CD14-positive monocyte (primary cell): ENCODE measurements at places on chromosomes 13 and 19. TPM values are rescaled to one million over a fixed set of nuclear protein-coding genes. Genes with fewer than 3 reads are reported as not detected.

- no peak overlapping the region for H3K27ac ChIP-seq
- H3K36me3 ChIP-seq: peaks cover 20% of the 10 kb centered on the region
- DNase-seq: no peak
- H3K27me3 ChIP-seq: peaks cover 16% of the 10 kb centered on the region
- no peak overlapping the region for H3K4me3 ChIP-seq
These were observed 8.7 kb downstream of the FIZ1 start for GRCh38 chr19:55590617-55591016.

GRCh38 chr13:66415444-66415843 lies 814.7 kb downstream of the PCDH9 start:
- no peaks in the 10 kb centered on the region for H3K36me3 ChIP-seq
- H3K4me3 ChIP-seq: no peak overlapping the region

- no peak overlapping the region for H3K4me3 ChIP-seq
- H3K27ac ChIP-seq: no peak overlapping the region
- peaks cover 20% of the 10 kb centered on the region for H3K36me3 ChIP-seq
- no peak for DNase-seq
These were observed 5.1 kb upstream of the MZF1 start for GRCh38 chr19:58578012-58578925.

DNA sequence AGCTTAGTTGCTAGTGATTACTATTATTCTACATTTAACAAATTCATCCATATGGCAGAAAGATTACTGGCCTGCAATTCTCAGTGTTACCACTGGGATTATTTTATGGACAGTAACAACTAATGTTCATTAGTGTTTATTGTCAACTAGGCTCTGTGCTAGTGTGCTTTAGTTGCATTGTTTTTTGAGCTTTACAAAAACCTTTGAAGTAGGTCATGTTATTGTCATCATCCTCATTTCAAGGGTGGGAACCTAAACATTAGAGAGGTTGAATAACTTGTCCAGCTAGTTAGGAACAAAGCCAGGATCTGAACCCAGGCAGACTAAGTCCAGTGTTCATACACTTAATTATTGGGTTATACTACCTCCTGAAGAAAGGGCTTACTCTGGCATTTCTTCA lies 27.8 kb upstream of the TDRD3 start:
- H3K36me3 ChIP-seq: no peaks in the 10 kb centered on the region
- no peaks in the 10 kb centered on the region for H3K4me1 ChIP-seq
- H3K27me3 ChIP-seq: no peaks in the 10 kb centered on the region

- no peak overlapping the region for H3K27ac ChIP-seq
- H3K36me3 ChIP-seq: no peaks in the 10 kb centered on the region
- no peaks in the 10 kb centered on the region for H3K27me3 ChIP-seq
These were observed 1.5 kb downstream of the SIGLEC8 start for GRCh38 chr19:51456541-51457290.

GRCh38 chr19:46529622-46530451 lies 34.2 kb upstream of the PNMA8B start:
- peak; percentile 99 for DNase-seq
- H3K27me3 ChIP-seq: no peaks in the 10 kb centered on the region
- H3K27ac ChIP-seq: peak overlapping the region; percentile 85

DNA sequence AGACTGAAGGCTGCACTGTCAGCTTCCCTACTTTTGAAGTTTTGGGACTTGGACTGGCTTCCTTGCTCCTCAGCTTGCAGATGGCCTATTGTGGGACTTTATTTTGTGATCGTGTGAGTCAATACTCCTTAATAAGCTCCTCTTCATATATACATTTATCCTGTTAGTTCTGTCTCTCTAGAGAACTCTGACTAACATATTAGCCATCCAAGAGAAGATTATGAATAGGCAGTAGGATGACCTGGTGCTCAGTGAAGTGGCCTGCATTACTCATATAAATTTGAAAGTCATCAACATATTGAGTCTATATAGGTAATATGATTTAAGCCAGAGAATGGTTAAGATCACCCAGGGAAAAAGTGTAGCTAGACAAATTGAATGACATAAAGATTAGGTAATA lies 136.3 kb upstream of the UFM1 start:
- H3K4me3 ChIP-seq: no peak overlapping the region
- no peaks in the 10 kb centered on the region for H3K36me3 ChIP-seq
- H3K27me3 ChIP-seq: no peaks in the 10 kb centered on the region
- no peak for DNase-seq
- no peaks in the 10 kb centered on the region for H3K4me1 ChIP-seq

DNA sequence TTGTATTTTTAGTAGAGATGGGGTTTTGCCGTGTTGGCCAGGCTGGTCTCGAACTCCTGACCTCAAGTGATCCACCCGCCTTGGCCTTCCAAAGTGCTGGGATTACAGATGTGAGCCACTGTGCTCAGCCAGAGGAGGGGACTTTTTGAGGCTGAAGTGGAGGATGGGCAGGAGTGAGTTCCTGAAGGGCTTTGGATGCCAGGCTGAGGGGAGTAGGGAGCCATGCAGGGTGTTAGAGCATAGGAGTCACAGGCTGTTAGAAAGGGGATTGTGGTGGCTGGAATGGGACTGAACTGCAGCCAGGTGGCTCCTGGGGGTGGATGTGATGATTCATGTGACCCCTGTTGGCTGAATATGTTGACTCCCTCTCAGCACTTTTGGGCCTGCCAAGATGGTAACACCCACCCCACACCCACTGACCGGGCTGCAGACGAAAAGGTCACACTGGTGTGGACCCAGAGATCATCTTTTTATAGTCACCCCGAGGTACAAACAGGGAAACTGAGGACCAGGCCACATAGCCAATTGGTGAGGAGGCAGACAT lies 11.2 kb downstream of the CYP4F22 start:
- H3K4me1 ChIP-seq: peaks cover 16% of the 10 kb centered on the region
- H3K27me3 ChIP-seq: no peaks in the 10 kb centered on the region
- DNase-seq: no peak
- H3K27ac ChIP-seq: no peak overlapping the region

GRCh38 chr13:71801781-71802180 lies 65.2 kb downstream of the DACH1 start:
- DNase-seq: no peak
- no peaks in the 10 kb centered on the region for H3K36me3 ChIP-seq
- H3K4me1 ChIP-seq: peaks cover 22% of the 10 kb centered on the region
- no peaks in the 10 kb centered on the region for H3K27me3 ChIP-seq
- H3K4me3 ChIP-seq: no peak overlapping the region

GRCh38 chr19:18895824-18896341 lies at the start of gene CERS1:
CERS1 (minus strand) TSS chr19:18896158; CDS start chr19:18896072, 86 bp downstream.
- peaks cover 3% of the 10 kb centered on the region for H3K27me3 ChIP-seq
- peaks cover 22% of the 10 kb centered on the region for H3K36me3 ChIP-seq
- H3K27ac ChIP-seq: no peak within 1 kb of the TSS
- H3K4me3 ChIP-seq: no peak within 1 kb of the TSS

GRCh38 chr19:38049105-38049649 lies 142.2 kb downstream of the SIPA1L3 start:
- no peaks in the 10 kb centered on the region for H3K36me3 ChIP-seq
- peak overlapping the region; percentile 92 for H3K27ac ChIP-seq
- peak; percentile 80 for DNase-seq
- H3K27me3 ChIP-seq: no peaks in the 10 kb centered on the region
- peak overlapping the region; percentile 64 for H3K4me3 ChIP-seq
- peaks cover 32% of the 10 kb centered on the region for H3K4me1 ChIP-seq

Gene ZIC5
- polyA plus RNA-seq: not detected

Gene FGF9
- polyA plus RNA-seq: 0.16 TPM
